ENCODE measurements at places on chromosomes 2 and 18.

DNA sequence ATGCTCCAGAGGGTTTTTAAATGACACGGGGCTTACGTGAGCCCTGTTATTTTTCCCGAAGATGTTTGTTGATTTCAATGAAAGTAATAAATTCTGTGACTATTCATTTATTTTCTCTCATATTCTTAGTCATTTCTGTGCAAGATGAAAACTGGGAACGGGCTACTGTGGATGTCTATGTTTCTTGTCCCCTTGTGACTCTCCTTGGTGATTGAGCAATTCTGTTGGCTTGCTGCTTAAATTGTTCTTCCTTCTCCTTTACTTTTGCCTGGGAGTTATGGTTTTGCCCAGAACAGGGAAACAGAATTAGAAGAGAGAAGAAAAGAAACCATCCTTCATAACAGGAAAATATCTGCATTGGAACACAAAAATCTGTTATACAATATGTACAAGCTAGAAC lies 508.2 kb upstream of the DSEL start:
- DNase-seq = no peak

DNA sequence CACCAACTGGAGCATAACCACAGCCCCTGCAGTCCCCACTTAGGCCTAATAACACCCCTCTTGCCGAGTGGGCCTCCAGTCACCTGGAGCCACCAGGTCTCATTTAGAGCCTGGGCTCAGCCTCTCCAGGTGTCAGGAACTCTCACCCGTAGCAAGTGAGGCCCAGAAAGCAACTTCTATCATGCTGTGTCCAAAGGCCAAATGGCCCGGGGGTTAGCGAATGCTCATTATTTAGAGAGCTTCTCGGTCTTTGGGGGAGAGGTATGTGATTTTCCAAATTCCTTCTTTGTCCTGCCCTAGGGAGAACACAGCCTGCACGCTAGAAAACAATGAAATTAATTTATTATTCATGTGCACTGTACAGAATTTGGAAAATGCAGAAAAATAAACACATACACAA lies 109.9 kb upstream of the PTPRM start:
- DNase-seq = no peak

DNA sequence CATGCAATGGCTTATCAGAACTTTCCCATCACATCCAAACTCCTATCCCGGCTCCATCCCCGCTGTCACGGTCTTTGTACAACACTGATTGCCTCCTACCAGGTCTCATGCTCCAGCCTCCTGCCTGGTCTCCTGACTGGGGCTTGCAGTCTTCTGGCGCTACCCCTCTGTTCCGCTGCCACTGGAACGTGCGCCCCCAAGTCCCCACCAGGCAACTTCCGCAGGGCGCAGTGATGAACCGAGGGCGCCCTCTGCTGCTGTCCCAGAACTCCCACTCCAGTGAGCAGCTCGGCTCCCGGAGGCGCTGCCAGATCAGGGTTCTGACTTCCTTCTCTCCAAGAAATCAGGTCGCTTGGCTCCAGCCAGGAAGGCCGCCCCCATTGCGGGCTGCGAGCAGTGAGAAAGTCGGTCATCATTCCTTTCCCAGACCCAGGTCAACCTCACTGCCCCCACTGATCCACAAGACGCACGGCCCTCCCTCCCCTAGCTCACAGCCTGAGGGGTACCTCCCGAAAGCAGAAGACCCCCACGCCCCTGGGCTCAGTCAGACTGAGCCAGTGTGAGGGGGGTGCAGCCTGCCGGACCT lies 43.9 kb upstream of the RAB11FIP5 start:
- peak; percentile 36 for DNase-seq

- DNase-seq = peak; percentile 88
Measured at GRCh38 chr2:20179755-20180594, 45.0 kb downstream of the SDC1 start.

- DNase-seq = no peak
Measured at GRCh38 chr2:24272161-24272802, 88.1 kb downstream of the ITSN2 start.

- DNase-seq = no peak
Measured at GRCh38 chr18:31791817-31792579, 31.3 kb upstream of the SLC25A52 start.

DNA sequence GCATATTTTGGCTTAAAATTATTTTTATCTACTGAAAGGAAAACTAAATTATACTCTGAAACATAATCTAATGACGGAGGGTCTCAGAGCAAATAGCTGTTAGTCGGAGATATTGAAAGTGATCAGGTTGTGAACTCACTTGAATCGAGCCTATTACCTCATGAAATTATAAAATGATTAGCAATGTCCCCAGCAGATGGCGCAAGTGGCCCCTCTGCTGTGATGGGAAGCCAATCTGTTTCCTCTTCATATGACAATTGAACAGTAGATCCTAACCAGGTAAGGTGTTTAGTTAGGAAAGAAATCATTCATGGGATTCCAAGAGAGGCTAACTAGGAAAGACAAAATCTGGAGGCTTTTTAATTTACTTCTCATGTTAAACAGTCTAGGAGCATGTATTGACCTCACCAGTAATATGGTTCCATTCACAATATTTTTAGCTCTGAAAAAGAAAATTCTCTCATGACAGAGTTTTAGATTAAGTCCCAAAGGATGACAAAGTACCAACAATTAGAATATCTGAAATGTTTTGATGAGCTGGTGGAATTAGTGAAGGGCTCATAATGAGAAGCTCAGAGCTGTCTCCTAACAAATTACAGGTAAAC lies 29.9 kb upstream of the MPPE1 start:
- DNase-seq = peak; percentile 73

DNA sequence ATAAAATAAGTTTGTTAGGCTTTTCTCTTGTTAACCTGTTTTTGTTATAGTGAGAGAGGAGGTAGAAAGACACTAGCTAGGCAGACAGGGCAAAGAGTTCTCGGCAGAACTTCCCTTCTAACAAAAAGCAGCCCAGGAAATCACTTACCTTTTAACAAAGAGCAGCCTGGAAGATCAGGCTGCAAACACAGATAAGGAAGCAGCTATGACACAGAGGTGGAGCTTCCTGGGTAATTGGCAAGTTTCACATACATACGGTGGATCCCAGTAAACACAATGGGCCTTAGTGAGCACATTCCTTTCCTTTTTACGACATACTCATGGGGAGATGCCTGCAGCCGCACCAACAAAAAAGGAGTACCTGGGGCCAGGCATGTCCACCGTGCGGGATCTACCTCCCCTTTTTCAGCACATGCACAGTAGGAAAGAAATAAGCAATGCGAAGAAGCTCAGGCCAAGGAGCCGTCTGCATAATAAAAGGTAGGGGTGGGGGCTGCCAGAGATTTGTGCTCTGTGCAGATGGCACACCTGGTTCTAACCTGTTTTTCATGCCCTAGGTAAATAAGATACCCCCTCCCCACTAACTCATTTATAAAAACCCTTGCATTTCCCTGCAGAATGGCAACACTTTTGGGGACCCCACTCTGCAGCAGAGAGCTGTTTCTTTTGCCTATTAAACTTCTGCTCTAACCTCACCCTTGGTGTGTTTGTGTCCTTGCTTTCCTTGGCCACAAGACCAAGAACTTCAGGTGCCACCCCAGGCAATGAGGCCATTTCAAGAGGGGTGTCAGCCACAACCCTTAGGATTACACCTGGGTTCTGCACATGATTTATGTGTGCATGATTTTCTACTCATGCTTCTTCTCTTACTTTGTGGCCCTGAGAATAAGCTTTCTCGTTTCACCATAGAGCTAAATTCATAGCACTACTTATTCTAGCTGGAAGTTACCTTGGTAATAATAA lies 26.5 kb downstream of the MDH1 start:
- DNase-seq = peak; percentile 14

DNA sequence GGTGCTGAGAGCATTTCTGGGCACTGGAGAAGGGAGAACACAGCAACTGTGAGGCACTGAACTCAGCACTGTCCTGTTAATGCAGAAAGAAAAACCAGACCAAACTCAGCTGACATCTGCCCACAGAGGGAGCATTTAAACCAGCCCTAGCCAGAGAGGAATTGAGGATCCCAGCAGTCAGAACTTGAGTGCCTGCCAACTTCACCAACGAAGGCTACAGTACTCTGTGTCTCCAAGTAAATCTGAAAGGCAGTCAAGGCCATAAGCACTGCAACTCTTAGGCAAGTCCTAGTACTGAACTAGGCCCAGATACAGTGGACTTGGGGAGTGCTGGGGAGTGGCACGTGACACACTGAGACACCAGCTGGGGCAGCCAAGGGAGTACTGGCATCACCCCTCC lies 176.2 kb upstream of the ZC3H15 start:
- no peak for DNase-seq

DNA sequence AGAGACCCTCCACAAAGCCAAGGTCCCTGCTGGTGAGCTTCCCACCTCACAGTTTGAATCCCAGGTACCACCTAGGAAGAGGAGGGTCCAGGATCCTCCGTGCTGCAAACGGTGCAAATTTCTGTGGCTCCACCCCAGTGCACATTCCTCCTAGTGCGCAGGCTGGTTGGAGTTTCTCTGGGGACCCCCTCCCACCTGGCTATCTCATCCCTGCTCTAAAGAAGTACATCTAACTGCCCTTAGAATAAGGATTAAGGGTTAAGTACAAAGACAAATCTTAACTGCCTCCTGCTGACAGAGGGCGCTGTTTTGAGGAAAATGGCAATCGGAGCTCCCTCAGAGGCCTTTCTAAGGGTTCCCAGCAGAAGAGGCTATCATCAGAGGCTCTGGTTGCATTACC lies 109.6 kb upstream of the FSIP2 start:
- no peak for DNase-seq

- DNase-seq = peak; percentile 4
Measured at GRCh38 chr2:226873051-226873620, 37.3 kb downstream of the RHBDD1 start.

GRCh38 chr2:37771600-37772088 lies 100.2 kb upstream of the CDC42EP3 start:
- DNase-seq = no peak

DNA sequence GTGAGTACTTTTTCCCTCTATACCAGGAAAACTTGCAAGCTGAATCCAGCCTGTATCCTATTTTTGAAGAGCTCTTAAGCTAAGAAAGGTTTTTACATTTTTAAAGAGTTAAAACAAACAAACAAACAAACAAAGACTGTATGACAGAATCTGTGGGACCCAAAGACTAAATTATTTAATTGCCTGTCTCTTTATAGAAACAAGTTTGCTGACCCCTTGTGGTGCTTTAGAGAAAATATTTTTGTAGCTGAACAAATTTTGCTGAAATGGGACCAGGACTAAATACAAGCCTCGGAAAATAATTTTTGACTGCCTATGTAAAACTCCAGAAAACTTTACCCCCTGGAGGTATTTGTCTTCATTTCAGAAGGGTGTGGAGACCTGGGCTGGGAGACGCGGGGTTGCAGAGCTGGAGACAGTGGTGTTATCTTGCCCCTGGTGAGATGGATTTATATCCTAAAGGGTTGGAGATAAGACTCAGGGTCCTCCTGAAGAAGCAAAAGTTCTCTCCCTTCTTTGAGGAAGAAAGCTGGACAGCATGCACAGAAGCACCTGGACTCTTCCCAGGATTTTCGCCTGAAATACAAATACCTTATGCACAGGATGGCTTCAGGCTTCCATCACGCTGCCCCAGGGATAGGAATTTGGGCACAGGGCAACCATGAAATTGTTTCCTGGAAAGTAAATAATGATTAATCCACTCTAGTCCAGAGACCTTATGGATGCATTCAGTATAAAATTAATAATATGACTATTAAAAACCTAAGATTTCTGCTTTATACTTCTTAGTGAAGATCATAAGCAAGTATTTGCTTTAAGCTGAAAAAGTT lies 54.3 kb downstream of the TMX3 start:
- peak; percentile 33 for DNase-seq

- DNase-seq = peak; percentile 33
Measured at GRCh38 chr18:63511285-63511684, 30.9 kb upstream of the SERPINB12 start.

GRCh38 chr18:402129-402528 lies 98.4 kb downstream of the COLEC12 start:
- no peak for DNase-seq

- no peak for DNase-seq
Measured at GRCh38 chr2:145593280-145593679, 1073.4 kb upstream of the ZEB2 start.

DNA sequence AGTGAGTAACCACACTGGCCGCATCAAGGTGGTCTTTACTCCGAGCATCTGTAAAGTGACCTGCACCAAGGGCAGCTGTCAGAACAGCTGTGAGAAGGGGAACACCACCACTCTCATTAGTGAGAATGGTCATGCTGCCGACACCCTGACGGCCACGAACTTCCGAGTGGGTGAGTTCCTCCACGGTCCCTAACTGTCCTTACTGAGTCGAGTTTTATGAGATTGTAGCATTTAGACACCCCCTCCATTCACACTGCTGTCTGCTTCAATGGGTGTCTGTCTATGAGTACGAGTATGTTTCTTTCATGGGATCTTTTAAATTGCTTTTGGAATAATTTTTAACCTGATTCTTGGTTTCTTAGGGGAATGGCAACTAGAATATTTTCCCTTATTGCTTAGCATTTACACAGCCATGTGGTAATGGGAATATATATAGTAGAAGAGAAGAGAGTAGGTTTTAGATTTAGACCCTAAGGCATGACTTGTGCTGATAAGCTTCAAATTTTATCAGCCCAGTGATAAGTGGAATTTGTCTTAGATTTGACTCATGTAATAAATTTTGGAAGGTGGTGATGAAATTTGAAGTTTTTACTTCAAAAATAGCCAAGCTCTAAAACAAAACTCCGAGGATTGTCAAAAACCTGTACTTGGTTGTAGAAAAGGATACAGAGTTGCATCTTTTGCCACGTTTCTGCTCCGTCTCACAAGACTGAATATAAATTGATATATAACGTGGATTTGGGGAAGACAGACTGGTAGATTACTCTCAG lies 188.2 kb downstream of the LTBP1 start:
- peak; percentile 34 for DNase-seq

GRCh38 chr18:46152808-46153617 lies 48.8 kb downstream of the HAUS1 start:
- DNase-seq = no peak

DNA sequence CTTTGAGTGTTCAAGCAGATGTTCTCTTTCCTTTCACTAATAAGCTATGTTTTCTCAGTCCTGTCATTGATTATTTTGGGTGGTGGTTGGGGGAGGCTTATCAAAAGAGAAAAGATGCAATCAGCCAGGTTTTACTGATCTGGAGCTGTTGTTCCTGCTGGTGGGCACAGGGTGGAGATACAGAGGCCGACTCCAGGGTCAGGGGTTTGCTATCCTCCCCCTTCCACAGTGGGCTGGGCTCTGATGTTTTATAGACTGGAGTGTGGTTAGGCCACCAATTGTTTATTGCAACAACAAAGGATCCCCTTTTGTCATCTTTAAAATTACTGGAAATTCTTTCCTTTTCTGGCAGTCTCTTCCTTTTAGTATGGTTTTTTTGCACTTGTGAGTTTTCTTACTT lies 120.5 kb downstream of the TANC1 start:
- DNase-seq = peak; percentile 39

- no peak for DNase-seq
Measured at GRCh38 chr2:25074826-25075225, 33.0 kb downstream of the EFR3B start.

DNA sequence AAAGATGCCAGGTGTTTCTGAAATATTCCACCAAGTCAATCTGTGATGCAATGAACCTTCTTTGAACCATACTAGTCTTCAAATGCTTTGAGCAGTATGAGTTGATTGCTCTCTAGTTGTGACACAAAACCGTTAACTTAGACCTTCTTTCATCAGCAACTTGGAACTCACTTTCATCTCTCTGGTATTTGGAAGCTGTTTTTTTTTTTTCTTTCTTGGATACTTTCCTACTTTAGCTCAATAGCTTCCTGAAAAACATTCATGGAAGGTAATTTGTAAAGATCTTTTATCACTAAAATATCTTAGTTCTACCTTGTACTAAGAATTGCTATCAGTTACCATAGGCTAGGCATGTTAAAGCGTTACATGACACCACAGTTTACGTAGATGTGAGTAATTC lies 1071.9 kb upstream of the CHAC2 start:
- DNase-seq = no peak

- DNase-seq = no peak
Measured at GRCh38 chr2:27838502-27838901, 51.7 kb downstream of the RBKS start.

Data from SW480 (cell line).